ENCODE measurements at places on chromosomes 3 and 15.

GRCh38 chr3:7744850-7745249 is 756.8 kb upstream of the LMCD1 start:
- DNase-seq, result no peak

- no peak for DNase-seq
Measured at GRCh38 chr15:92268900-92269299, 124.8 kb upstream of the ST8SIA2 start.

DNA sequence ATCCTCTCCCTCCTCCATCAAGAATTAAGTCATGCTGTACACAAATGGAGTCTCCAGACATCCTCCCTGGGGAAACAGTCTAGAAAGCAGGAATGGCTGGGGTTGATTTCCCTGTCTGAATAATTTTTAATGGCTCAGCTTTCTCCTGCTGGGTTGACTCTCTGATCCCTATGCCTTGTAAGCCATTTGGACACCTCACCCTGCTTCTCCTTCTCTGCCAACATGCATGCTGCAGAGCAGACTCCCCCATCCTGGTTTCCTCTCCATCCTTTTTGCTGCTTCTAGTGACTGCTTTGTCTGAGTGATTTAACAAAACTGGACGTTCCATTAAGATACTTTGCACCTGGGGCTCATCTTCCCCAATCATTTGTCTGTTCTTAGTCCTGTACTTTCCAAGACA is 22.2 kb downstream of the SV2B start:
- DNase-seq, result no peak

DNA sequence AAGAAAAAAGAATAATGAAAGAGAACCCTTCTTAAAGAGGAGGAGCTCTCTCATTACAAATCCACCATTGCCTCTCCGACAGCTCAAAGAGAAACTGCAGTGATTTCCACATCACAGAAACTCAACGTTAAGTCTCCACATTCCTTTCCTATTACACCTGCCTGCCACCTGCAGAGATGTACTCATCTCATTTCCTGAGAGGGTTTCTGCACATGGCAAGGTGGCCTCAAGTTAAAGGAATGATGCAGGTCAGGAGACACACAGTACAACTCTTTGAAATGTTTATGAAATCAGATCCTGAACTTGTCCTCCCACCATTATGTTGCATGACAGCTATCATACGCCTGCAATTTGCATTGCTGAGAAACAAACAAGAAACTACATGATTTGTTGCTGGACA is 458.4 kb upstream of the ADAMTS9 start:
- no peak for DNase-seq

- no peak for DNase-seq
Measured at GRCh38 chr3:13857702-13858380, 22.0 kb downstream of the WNT7A start.

DNA sequence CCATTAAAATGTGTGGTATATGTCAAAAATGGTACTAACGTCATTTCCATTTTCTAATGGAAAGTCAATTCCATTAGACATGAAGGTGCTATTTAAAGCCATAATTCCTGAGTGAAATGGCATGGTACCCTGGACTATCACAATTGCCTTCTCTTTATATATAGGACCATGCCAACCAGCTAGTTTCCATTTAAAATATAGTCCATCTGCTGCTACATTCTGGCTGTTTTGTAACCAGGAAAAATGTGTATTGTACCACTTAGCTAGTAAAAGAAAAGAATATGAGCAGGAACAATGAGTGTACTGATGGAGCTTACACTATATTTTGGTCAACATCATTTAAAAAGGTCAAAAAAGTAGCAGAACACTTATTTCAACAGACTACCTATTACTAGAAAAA is 30.4 kb upstream of the HDC start:
- no peak for DNase-seq

- DNase-seq, result peak; percentile 64
Measured at GRCh38 chr3:8954938-8955763, 8.1 kb downstream of the RAD18 start.

DNA sequence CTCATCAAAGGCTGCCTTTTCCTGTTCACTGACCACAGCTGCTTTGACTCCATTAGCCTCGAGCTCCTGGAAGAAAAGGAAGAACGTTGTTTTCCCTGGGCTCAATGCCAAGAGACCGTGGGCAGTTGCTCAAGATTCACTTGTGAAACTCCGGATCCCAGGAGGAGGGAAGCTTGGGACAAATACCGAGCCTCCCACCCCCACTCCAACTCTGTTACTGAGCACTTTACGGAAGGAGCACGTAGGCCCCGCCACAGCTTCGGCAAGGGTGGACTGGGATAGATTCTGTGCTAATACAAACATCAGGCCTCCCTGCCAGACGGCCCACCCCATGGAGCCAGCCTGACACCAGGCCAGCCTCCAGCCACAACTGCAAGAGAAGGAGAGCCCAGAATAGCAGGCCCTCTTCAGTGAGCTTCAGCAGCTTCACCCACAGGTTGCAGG is 10.8 kb upstream of the FANCD2 start:
- DNase-seq, result peak; percentile 47

DNA sequence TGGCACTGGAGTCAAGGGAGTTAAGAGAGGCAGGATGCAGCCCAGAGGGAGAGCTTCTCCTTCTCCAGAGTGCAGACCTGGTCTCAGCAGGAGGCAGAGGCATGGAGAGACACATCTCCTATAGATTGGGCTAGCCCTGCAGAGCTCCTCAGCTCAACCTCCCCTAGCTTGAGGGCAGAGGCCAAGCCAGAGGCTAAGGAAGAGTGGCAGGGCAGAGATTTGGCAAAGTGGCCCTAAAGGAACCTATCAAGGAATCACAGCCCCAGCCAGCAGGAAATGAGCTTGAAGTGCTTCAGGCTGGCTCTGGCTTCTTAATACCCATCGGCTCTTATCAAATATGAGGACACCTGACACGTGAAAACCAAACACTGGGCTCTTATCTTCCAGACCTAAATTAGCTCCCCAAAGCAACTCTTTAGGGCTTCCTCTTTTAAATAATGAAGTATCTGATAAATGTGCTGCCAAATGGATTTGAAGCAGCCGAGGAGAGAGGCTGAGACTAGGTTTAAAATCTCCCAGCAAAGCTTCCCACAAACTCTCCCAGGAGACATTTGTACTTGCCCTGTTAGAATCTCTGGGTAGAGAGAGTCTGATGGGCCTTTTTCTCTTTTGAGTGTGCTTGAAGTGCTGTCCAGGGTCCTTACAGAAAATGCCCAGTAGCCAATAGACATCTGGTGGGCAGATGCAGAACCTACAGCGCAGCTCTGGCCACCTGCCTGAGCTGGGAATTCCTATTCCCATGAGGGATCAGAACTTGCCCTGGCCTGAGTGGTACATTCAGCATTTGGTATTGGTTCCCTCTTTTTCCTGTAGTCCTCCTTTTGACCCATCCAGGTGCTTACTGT is 271.4 kb downstream of the CLSTN2 start:
- DNase-seq, result no peak

- no peak for DNase-seq
Measured at GRCh38 chr3:58540176-58540858, 3.3 kb upstream of the ACOX2 start.

DNA sequence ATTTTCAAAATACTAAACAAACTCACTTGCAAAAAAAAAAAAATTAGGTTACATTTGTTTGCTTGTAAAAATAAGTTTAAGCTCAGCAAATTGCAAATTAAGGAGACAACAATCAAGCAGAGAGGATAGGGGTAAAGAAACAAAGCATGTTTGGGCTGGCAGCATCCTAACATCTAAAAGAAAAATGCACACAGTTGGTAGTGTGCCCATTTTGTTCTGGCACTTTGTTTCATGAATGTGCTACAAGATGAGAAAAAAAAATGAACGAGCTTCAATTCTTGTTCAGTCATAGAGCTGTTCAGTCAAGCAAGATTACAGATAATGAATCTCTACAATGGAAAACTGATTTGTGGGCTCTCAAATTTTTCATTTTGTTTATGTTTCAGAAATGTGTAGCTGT is 17.7 kb upstream of the ZBBX start:
- DNase-seq, result no peak

DNA sequence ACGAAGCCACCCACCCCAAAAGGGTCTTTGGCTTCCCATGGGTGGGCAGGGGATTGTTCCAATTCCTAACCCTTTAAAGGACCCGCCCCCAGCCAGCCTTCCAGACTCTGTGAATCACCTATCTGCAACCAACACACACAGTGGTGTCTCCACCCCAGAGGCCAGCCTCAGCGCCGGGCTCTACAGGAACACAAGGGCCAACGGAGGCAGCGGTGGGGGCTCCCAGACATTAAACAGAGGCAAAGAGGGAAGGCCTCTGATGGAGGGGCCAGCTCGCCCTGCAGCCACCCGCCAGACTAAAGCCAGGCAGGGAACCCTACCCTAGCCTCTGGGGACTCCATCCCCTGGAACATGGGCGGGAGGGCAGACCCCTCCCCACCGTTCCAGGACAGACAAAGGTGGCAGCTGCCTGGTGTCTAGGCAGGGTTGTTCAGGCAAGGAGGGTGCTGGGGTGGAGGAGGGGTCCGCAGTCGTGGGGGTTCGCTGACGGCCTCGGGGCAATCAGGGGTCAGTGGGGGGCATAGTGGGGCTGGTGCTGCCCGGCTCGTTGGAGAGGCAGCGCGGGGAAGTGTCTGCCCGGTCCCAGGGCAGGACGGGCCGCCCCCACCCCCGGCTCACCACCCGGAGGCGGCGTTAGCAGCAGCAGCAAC is 448 bp downstream of the SHISA5 start:
- peak; percentile 54 for DNase-seq

- no peak for DNase-seq
Measured at GRCh38 chr3:149628957-149629670, 28.7 kb downstream of the WWTR1 start.

GRCh38 chr15:56608140-56608778 is 125.0 kb downstream of the ZNF280D start:
- DNase-seq, result no peak

GRCh38 chr15:77496715-77497109 is 76.0 kb downstream of the HMG20A start:
- DNase-seq, result peak; percentile 92

- no peak for DNase-seq
Measured at GRCh38 chr3:195899701-195900435, 8.5 kb downstream of the TNK2 start.

DNA sequence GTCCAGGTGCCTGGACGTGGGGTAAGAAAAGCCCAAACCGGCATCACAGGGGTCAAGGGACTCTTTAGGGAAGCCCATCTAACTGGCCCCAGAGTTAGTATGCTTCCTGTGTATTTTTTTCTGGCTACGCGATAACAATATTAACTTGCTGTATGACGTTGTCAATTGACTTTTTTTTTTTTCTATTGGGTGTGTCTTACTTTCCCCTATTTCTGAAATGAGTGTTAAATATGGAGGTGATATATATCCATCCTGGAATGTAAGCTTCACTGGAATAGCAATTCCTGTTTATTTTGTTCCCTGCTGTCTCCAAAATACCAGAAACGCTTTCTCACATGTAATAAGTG is 598 bp upstream of the GMNC start:
- DNase-seq, result no peak

DNA sequence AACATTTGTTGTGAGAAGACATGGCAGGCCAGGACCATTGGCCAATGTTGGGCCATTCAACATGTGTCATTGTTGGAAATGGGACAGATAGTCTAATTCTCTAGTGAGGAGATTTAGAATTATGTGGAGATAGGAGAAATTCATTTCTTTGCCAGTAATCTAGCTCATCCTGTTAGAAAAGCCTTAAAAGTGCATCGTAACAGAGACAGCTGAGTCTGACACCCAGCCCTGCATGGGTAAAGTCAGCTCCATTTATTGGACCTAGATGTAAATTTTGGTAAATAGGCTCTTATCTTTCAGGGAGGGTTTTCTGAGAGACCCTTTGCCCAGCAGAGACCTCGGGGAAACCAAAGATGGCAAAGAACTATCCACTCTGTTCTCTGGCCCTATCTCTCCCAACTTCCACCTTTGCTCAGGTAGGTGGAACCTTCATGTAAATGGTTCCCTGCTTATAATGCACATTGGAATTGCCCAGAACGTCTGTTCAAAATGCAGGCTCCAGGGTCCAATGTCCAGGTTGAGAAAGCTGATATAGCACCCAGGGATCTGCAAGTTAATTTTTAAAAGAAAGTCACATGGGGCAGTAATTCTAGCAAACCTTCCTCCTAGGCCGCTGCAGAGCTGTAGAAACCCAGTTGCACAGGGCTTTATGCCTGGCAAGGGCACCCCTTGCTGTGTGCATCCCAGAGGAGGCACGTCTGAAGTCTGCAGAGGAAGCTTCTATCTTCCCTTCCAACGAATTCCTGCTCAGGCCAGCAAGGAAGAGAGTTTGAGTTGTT is 365.9 kb upstream of the PROK2 start:
- DNase-seq, result no peak

- DNase-seq, result no peak
Measured at GRCh38 chr3:183984749-183985729, 32.6 kb downstream of the ABCC5 start.

GRCh38 chr3:23749609-23750008 is 56.1 kb upstream of the UBE2E1 start:
- DNase-seq, result no peak

DNA sequence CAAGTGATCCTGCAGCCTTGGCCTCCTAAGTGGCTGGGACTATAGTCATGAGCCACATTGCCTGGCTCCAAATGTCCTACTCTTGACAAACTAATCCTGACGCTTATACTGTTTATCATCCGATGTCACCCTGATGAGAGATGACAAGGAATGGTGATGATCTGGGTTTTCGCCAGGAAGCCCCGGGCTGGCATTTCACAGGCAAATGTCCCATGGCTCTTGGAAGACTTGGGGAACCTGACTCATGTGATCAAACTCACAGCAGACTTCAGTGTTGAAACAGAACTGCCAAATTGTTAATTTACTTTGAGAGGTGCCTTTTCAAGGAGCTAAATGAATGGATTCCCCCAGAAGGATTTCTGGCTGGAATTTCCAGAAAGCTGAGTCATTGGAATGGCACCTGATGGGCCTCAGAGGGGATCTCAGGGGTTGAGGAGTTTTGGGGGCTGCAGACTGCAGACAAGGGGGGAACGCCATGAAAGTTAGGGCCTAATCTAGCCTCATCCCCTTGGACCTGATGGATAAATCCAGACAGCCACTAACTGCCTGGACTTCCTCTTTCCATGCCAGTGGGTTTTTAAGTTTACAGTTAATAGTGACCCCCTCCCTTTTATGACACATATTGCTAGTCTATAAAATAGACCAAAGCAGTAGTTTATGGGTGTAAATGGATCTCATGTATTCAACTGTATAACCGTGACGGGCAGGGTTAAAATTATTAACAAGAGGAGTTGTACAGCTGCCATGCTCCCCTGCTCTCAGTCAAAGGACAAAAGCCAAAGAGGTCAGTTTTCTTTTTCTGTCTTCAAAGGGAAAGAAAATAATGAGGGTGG is 146.6 kb downstream of the CHSY1 start:
- DNase-seq, result no peak

- DNase-seq, result no peak
Measured at GRCh38 chr3:46239952-46240351, 2.3 kb upstream of the CCR3 start.

DNA sequence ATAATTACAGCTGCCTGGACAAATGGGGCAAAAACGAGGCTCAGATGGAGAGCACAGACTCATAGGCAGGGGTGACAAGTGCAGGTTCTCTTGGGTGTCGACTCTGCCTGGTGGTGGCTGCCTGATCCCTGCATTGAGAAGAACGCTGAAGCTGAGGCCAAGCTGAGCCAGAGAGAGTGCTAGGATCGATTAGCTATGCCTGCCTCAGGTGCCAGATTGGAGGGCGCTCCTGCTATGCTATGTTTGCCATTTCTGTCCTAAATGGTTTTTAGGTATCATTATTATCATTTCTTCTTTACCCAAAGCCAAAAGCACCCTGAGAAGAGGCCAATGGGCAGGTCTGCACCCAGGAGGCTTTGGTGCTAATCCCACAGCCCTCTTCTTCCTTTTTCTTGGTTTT is 53.9 kb upstream of the SLC6A11 start:
- no peak for DNase-seq

- no peak for DNase-seq
Measured at GRCh38 chr3:104080088-104080626, 1286.6 kb upstream of the ALCAM start.
